Natural killer cell (primary cell): ENCODE measurements at places on chromosomes 4 and X. TPM values are rescaled to one million over a fixed set of nuclear protein-coding genes. Genes with fewer than 3 reads are reported as not detected.

The ASMT gene
- total RNA-seq, result 0.79 TPM

GRCh38 chr4:98319021-98319420 lies 57.8 kb downstream of the RAP1GDS1 start:
- no peak for DNase-seq

- no peak for DNase-seq
These were observed 1.7 kb upstream of the MTM1 start for GRCh38 chrX:150566734-150567182.

GRCh38 chrX:140661643-140662042 lies 47.9 kb upstream of the LINC00632 start:
- no peak for DNase-seq

- DNase-seq, result no peak
These were observed 67.8 kb downstream of the NBDY start for GRCh38 chrX:56796641-56797395.

- no peak for DNase-seq
These were observed 489.2 kb upstream of the CTSO start for GRCh38 chr4:156442912-156443311.

The ZCCHC12 gene
- total RNA-seq, result not detected

GRCh38 chr4:55216863-55217635 lies 91.7 kb upstream of the KDR start:
- no peak for DNase-seq

DNA sequence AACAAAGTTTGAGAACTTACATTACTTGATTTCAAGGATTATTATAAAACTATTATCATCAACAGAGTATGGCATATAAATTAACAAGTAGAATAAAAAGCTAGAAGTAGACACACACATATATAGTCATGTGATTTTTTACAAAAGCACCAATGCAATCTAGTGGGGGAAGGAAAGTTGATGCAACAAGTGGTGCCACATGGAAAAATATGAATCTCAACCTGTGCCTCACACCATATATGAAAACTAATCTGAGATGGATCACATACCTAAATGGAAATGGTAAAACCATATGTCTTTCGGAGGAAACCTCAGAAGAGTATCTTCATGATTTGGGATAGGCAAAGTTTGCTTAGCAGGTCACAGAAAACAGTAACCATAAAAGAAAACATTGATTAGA lies 34.9 kb upstream of the USP9X start:
- DNase-seq, result no peak

GRCh38 chr4:10354225-10354624 lies 103.0 kb downstream of the ZNF518B start:
- DNase-seq, result no peak

DNA sequence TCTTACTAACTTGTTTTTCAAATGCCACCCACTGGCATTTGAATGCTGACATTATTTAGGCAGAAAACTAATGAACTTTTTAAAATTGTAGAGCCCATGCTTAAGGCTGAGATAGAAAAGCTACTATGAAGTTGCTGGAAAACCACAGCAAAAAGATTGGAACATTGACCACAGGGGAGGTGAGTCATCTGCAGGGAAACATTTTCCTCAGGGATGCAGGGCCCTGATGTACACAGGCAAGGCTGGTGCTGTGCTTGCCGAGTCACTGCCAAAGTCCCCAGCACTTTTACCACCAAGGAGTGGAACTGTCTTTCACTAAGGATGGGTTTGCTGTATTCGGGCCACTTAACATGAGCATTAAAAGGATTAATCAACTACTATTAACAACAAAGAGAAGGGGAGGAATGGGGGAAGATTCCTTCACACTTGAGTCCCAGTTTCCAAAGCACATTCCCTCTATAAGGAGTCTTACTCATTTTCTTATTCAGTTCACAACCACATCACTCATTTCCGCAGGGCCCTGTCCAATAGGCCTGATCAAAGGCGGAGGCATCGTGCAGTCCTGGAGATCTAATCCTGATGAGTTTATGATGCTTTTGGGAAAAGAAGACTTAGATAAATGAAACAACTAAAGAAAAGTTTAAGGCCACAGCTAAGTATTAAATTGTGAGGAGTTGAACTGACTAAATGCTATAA lies 202.9 kb upstream of the NPY2R start:
- no peak for DNase-seq
